ENCODE measurements at places on chromosomes 5 and 9.

DNA sequence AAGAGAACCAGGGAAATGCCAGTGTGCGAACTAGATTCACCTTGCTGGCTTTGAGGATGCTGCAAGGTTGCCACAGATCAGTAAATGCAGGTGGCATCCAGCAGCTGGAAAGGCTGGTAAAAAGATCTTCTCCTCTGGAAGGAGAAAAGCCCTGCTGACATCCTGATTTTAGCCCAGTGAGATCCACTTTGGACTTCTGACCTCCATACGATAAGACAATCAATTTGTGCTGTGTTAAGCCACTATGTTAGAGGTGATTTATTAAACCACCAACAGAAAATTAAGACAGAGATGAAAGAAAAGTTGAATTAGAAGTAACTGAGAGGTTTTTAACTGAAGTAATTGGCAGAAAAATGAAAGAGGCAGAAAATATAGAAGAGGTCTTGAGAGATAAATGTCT lies 283.8 kb upstream of the CDH12 start:
- no peak for DNase-seq

DNA sequence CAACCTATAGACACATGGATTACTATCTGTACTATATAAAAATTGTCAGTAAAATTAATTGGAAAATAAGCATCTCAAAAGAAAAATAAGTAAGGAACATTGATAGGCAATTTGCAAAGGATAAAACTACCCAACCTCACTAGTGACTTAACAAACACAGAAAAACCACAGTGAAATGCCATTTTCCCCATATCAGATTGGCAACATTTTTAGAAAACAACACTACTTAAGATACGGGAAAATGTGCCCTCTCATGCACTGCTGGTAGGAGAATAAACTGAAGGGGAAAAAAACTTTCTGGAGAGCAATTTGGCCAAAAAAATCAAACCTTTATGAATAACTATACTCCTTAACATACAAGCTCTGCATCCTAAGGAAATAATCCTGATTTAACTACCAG lies 254.0 kb downstream of the DEPDC1B start:
- DNase-seq, result no peak

DNA sequence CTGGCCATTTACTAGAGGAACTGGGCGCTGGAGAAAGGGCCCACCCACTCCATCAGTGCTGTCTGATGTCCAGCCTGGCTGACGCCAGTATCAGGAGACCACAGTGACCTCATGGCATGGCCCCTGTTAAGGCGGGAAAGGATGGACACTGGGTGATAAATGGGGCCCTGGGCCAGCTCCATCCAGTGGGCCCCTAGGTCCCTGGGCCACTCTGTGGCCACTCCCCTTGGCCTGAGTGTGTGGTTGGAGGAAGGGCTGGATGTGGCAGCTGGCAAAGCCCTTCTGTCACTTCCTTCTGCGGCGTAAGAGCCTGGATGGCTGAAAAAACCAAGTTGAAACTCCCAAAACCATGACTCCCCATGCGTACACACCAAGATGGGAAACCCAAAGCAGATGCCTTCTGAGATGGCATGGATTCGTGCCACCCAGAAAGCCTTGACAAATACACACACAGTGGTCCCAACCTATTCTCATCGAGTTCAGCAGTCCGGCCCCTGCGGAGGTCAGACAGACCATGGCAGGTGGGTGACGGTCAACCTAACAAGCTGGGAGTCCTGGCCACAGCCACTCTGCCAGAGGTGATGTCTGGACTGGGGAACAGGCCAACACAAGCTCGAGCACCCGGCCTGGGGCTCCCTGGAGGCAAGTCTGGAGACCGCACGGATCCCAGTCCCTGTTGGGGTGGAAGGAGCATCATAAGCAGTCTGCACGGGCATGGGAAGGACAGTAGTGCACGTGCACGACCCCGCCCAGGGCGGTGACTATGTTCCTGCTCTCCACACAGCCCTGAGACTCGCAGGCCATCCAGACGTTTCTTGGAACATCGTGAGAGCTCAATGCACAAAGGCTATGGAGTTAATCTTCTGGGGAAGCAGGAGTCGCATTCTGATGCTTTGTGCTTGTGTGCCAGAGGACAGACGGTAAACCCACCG lies 45.2 kb upstream of the NOTCH1 start:
- no peak for DNase-seq

GRCh38 chr9:5549658-5550650 lies 39.6 kb downstream of the PDCD1LG2 start:
- DNase-seq, result no peak

DNA sequence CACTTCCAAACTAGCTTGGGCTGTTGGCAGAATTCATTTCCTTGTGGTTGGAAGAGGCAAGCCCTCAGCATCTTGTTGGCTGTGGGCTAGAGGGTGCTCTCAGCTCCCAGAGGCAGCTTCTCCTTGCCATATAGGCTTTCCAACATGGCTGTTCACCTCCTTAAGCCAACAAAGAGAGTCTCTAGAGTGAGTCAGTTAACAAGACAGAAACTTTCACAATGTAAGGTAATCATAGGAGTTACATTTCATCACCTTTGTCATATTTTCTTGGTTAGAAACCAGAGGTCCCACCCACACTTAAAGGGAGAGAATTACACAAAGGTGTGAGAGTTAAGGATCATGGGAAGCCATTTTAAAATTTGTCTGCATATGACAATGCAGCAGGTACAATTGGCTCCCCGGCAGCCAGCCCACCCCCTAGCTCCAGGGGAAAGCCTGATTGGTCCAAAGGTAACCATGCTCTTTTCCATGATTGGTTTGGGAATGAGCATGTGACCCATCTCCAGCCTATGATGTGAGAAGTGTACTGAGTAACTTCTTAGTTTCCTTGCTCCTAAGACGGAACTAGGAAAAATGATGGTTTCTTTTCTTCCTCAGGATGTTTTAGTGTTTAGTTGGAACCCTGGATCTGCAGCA lies 109.8 kb upstream of the MSX2 start:
- DNase-seq, result no peak

DNA sequence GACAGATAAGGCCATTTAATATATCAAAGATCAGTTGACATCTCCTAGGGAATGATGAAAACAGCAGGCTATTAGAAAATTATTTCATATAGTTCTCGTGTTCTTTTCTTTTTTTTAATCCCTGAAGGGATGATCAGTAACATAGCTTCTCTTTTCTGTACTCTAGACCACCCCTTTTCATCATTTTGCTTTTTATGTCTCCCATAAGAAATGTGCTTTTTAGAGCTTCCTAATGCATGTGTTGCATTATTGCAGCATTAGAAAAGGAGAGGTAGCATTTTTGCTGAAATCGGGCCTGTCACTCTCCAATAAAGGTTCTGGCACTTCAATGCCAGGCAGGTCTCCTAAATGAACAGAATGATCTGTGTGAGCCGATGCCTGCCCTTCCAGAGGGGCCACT lies 143.3 kb downstream of the NTRK2 start:
- no peak for DNase-seq

DNA sequence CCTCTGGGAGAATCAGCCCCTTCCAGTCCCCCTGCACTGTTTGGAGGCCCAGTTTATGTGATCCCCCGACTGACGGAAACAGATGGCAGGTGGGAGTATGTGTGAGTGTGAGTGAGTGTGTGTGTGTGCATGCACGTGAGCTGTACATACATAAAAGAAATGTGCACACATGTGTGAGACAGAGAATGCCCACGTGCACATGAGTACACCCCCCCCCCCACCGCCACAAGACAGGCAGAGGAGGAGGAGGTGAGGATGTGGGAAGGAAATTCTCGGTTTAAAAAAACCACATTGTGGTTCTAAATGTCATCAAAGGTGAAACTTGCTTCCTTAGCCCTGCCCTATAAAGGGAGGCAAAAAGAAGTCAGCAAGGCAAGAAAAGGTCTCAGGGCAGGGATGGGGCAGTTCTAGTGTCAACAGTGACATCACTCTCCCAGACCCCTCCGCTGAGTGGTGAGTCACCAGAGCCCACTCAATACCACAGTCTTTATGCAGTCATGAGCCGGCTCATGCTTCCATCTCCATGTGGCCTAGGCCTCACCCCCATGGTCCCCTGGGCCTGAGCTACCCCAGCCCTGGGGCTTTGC lies 79.2 kb upstream of the HSPA9 start:
- no peak for DNase-seq

All from hematopoietic multipotent progenitor cell treated with erythropoietin and hydrocortisone succinate and interleukin-3 and kit ligand, for 15 days (in vitro differentiated cells).